Mucosa of gallbladder (tissue), 1 donor: ENCODE measurements at places on chromosomes 12 and 14. TPM values are rescaled to one million over a fixed set of nuclear protein-coding genes. Genes with fewer than 3 reads are reported as not detected.

DNA sequence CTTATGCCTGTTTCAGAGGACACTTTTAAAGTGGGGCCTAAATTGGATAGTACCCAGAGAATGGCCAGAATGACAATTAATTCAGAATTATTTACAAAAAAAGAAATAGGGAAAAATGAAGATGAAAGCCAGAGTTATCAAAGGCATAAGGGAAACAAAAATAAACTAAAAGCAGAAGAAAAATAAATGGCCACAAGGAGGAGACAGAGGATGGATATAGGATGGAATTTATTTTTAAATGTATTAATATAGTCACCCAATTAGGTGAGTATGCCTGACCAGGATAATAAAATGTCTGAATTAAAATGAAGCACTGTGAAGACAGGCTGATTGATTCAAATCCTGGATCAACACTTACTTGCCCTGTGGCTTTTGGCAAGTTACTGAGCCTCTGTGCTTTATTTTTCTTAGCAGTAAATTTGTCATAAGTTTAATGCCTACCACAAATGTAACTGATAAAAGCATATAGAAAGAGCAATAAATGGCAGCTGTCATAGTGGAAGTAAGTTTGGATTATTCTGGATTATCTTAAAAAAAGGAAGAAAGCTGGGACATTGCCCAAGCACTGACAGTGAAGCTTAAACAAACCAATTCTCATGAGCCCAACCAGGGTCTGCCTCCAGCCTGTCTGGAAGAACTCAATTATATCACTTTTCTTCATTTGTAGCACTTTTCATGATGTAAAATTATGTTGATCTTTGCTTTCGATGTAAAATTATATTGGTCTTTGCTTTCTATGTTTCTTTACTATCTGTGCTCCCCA lies 3.5 kb downstream of the CLEC9A start:
- no peak for DNase-seq

Gene FLRT2
- 20.5 TPM for total RNA-seq

GRCh38 chr14:68951800-68952530 lies 27.1 kb downstream of the ACTN1 start:
- DNase-seq, result no peak

DNA sequence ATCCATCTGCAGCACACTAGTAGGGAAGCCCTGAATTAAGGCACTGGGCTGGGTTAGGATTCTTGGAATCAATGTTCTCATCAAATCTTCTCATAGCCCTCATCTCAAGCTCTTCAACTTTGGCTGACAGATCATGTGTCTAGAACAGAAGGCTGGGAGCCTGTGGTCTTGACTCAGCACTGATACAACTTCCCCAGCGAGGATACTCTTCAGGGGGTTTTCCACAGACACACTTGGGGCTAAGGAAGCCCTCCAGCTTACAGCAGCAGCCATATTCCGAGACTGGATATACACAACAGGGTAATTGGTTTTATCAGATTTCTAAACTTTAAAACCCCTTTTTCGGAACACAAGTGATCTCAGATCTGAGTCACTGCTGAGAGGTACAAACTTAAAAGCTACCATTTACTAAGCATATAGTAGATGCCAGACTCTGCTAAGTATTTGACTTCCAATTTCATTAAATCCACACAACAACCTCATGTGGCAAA lies 3.5 kb downstream of the FMNL3 start:
- no peak for DNase-seq

GRCh38 chr12:108835860-108836634 lies 21.3 kb downstream of the SSH1 start:
- no peak for DNase-seq

GRCh38 chr14:77543637-77544334 lies 45.2 kb upstream of the ISM2 start:
- no peak for DNase-seq

Gene TCL1B
- total RNA-seq, result not detected

DNA sequence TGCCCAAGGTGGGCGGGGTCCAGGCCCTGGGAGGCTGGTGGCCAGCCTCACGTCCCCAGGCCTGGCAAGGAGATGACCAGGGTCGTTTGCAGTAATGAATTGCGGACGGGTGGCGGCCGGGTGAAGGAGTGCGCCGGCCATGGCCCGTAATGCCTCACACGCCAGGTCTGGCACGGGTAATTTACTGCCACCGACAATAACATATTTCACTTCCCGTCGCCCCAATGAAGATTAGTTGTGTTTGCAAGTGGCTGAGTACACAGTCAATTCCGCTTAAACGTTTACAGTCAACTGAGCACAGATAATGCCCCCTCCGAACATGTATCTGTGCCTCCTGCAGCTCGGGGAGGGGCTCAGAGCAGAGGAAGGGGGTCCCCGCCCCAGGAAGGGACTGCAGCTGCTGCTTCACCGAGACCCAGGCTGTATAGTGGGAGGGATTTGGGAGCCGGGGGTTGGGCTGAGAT lies 48.3 kb downstream of the MVK start:
- DNase-seq, result no peak

Gene DNAI7
- total RNA-seq, result 1.4 TPM

- DNase-seq, result no peak
These were observed 323.1 kb downstream of the PDZRN4 start for GRCh38 chr12:41511247-41511646.

Gene LRRC10
- not detected for total RNA-seq

GRCh38 chr12:131917711-131918306 lies 11.3 kb upstream of the PUS1 start:
- no peak for DNase-seq

DNA sequence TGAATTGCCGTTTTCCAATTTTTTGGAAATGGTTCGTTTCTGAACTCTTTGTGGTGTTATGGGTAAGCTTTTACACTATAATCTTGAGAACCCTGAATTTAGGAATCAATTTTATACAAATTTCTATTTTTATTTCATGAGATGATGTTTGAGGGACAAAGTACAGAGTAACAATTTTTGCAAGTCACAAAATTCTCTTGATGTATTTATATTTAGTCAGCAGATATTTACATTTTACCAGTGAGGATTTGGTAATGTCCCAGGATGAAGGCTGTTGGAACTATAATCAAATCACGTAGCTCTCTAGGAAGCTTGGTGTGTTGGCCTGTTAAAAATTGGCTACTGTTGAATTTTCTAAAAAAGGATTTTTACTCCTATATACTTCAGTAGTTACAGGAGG lies 24.2 kb downstream of the GPATCH2L start:
- no peak for DNase-seq

GRCh38 chr12:7190268-7191055 lies 976 bp downstream of the PEX5 start:
- no peak for DNase-seq

- no peak for DNase-seq
These were observed 11.6 kb downstream of the ITGA7 start for GRCh38 chr12:55696141-55696540.

Gene KCNK10
- total RNA-seq, result 0.60 TPM

Gene RNASE1
- 609 TPM for total RNA-seq

Gene IL26
- total RNA-seq, result not detected

GRCh38 chr14:93331728-93332396 lies 974 bp downstream of the BTBD7 start:
- no peak for DNase-seq

GRCh38 chr14:78253986-78254385 lies 83.8 kb downstream of the NRXN3 start:
- no peak for DNase-seq

Gene SLC10A1
- total RNA-seq, result 0.86 TPM

Gene FANCM
- 4.5 TPM for total RNA-seq

GRCh38 chr12:2958432-2959191 lies 585 bp upstream of the TEAD4 start:
- DNase-seq, result peak; percentile 14

DNA sequence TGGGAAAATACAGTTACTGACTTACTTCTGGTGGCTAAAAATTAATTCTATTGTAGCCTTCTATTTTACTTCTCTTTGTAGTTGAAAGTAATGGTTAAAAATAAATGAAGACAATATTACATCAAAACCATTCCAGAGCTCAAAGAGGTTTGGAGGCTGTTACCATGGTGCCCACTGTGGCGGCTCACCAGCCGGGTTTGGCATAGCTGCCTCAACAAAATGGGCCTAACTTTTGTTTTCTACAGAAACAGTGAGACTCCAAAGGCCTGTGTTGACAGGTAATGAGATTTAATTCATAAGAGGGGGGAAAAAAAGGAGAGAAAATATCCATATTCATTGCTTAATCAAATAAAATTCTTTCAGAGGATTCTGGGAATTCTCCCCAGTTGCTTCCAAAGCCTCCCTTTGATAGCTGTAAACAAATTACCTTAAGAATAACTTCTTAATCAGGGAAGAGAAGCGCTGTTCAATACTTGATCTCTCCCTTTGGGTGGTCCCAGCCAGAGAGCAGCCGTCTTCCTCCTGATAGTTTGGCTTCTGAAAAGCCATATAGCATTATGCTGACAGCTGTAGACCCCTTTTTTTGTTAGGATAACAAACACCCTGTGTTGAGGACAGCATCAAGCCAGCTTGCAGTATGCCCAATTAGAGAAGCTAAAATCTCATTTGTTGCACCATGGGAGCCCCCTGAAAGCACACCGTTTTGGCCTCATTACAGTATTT lies 266.8 kb downstream of the NEDD1 start:
- no peak for DNase-seq

DNA sequence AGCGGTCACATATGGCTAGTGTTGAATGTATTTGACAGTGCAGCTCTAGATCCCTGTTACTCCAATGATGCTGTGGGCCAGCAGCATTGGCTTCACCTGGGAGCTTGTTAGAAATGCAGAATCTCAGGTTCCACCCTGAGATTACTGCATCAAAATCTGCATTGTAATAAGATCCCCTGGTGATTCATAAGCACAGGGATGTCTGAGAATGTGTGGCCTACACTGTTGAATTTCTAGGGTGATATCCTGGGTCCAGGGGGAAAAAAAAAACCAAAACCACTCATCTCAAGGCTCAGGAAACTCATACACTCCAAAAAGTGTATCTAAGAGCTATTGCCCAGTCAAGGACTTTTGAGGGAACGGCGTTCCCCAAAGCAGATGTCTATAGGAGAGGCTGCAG lies 196.8 kb downstream of the PPM1H start:
- DNase-seq, result no peak

DNA sequence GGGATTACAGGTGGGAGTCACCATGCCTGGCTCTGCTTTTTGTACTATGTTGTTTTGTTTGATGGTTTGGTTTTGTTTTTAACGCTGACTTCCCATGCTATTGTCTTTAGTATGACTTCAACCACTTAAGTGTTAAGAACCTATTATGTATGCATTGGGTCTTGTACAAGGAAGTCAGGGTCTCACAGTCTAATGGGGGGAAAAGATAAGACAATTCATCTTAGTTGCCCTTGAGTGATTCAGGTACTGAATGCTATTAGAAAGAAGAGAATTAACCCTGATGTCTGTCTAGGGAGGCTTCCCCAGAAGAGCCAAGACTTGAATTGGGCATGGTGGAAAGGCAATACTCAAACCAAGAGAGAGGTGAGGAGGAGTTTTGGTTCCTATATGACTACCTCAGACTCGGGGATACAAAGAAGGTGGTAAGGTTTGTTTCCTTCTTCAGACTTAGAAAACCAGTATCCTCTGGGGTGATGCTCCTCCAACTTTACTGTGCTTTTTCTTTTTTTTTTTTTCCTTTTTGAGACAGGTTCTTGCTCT lies 64.6 kb downstream of the SUSD6 start:
- no peak for DNase-seq

DNA sequence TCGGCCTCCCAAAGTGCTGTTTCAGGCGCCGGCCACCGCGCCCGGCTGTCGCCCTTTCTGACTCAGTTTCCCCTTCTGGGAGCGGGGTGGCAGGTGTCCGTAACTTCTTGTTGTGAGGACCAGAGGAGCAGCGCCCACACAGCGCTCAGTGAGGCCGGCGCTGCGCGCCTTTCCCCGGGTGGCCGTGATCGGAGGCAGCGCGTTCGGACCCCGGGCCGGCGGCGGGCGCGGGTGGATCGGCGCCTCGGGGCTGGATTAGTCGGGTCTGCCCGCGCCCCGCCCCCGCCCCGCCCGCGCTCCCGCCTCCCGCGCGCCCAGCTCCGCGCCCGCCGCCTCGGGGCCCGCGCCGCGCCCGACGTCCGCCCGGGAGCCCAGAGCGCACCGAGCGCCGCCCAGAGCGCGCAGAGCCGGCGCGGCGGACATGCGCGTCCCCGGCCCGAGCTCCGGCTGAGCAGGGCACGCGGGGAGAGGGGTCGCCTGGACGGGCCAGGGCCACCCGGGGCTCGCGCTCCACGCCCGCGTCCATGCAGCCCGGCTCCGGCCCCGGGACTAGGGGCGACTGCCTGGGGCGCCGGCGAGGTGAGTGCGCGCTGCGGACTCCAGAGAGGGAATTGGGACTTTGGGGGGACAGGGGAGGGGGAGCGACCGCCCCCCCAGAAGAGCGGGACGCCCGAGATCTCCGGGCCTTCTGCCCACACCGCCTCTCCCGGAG lies 50.6 kb downstream of the LRCOL1 start:
- DNase-seq, result no peak

- no peak for DNase-seq
These were observed 210.7 kb upstream of the ATP2B1 start for GRCh38 chr12:89919241-89919906.

- DNase-seq, result no peak
These were observed 70.3 kb downstream of the ACTN1 start for GRCh38 chr14:68908803-68909202.

Gene DAO
- not detected for total RNA-seq

DNA sequence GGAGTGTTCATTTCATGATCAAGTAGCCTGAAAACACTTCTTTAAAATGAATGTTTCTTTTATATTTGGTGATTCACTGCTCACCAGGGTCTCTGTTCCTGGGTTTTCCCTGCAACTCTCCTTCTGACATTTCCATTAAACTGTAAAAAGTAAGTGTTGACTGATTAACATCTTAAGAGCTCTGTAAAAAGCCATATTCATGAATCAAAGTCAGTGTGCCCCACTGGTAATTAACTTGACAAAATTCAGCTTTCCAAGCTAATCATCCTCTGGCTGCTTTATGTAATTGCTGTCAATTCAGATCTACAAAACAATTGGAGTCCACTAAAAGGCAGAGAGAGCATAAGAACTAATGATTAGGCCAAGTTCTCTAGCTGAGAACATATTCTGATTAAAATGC lies 41.6 kb downstream of the CNTN1 start:
- DNase-seq, result no peak

DNA sequence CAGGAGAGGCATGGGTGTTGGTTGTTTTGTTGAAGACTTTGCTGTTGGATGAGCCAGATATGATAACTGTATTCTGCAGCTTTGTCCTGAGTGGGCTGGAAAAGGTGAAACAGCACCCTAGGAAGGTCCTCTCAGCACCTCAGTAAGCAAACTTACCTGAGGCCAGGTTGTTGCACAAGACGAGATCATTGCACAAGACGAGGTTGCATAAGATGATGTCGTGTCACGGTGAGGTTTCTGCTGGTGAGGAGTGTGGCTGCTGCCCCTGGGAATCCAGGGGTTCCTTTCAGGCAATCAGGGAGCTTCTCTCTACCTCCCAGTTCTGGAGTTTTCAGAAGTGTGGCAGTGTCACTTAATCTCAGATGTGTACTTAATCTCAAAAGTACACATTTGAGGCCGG lies 85.6 kb downstream of the GLT1D1 start:
- DNase-seq, result no peak

DNA sequence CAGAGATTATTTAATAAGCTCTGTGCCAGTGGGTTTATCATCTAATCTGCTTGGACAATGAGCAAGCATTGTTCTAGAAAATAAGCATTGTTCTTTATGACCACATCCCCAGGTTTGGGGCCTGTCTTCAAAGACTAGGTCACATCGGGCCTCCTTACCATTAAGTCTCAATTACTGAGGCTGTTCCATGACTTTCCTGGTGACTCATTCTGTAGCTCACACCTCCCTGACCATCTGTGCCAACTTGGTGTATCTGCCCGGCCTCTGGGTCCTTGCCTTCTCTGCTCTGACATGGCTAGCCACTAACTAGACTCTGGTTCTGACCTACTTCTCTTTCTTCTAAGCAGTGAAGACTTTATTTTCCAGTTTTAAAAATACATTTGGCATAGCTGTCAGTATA lies 44.4 kb upstream of the PLEKHA5 start:
- DNase-seq, result no peak

- DNase-seq, result no peak
These were observed 769 bp upstream of the ZNF740 start for GRCh38 chr12:53179687-53180219.
